ENCODE measurements at places on chromosomes 2 and 18. TPM values are rescaled to one million over a fixed set of nuclear protein-coding genes. Genes with fewer than 3 reads are reported as not detected.

CHST9 gene
- total RNA-seq = 2.4 TPM

- DNase-seq = no peak
These were observed 1752.4 kb upstream of the CELF4 start for GRCh38 chr18:39318008-39318407.

DNA sequence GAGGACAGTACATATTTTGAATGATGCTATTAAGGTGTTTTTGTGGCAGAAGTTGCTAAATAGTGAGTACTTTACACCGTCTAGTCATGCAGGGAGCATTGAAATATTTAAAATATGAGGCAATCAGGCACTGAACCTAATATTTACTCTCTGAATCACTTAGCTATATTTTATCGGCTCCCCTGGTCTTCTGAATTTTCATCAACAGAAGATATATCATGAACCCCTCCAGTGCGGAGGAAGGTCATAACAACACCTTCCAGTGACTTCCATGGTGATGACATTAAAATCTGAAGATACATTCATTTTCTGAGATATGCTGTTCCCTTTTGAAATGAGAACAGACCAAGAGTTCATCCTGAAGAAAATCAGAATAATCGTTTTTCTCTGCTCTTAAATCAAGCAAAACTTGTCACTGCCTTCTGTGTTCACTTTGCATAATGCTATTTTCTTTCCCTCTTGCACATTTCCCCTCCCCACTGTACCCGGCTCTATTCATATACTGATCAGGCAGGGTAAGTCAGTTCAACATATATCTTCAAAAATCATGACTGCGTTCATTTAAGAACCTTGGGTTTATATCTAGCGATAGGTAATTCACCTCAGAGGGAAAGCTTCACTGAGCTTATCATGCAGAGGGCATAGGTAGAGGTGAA lies 729.9 kb upstream of the GYPC start:
- DNase-seq = no peak

ACMSD gene
- not detected for total RNA-seq

IGFBP5 gene
- total RNA-seq = 316 TPM

DNA sequence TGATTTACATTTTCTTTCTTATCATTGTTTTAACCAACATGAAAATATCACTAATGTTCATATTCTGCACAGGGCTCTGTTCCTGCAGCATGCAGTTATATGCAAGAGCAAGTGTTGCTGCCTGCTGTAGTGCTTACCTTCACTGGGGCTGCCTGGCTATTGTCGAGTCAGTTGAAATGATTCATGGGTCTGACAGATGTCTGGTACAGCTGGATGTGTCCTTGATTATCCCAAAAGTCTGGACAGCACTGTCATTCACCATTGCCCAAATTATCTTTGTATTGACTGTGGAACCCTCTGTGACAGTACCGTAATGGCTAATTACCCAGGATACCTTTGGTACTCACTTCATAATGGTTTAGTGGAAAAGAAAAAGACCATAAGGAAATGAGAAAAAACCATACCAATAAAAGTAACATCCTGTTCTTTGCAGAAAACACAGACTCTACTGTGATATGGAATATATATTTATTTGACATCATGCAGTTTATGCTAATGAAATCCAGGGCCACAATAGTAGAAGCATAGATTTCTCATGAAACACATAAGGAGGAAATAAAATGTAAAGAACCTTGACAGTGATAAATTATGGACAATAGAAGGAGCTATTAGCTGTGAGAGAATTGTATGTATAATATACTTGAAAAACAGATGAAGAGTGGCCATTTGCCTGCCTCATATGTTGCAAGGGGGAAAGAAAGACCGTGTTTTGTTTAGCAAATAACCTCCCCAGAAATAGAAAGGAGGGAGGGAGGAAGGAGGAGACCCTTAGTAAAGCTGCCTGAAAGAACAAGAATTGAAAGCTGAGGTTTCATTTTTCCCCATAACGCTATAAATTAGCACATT lies 249.8 kb upstream of the ATP5MC3 start:
- DNase-seq = no peak

DNA sequence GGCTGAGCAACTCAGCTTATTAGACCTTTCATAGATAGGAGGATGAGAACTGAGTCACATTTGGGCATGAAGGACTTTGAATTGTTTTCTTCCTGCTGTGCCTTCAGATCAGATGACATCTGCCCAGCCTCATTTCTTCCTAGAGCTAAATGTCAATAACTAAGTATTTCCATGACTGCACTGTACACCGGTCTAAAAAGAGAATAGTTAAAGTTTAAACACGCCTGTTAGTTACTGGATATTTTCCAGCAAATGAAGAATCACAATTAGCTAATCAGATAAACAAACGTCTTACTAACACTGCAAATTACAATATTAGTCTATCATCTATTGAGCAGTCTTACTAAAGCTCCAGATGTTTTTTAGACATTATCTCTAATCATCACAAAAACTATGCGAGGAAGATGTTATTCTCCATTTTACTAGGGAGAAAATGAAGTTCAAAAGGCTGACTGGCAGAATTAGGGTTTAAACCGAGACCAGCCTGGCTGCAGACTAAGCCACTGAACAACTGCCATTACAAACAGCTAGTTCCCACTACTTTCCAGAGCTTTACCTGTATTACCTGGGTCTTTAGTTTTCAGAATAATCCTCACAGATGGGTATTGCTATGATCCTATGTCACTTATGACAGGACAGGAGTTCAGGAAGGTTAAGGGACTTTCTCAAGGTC lies 69.4 kb upstream of the ZNF397 start:
- DNase-seq = no peak

GRCh38 chr2:71157124-71157793 lies 26.8 kb downstream of the MPHOSPH10 start:
- peak; percentile 76 for DNase-seq

DNA sequence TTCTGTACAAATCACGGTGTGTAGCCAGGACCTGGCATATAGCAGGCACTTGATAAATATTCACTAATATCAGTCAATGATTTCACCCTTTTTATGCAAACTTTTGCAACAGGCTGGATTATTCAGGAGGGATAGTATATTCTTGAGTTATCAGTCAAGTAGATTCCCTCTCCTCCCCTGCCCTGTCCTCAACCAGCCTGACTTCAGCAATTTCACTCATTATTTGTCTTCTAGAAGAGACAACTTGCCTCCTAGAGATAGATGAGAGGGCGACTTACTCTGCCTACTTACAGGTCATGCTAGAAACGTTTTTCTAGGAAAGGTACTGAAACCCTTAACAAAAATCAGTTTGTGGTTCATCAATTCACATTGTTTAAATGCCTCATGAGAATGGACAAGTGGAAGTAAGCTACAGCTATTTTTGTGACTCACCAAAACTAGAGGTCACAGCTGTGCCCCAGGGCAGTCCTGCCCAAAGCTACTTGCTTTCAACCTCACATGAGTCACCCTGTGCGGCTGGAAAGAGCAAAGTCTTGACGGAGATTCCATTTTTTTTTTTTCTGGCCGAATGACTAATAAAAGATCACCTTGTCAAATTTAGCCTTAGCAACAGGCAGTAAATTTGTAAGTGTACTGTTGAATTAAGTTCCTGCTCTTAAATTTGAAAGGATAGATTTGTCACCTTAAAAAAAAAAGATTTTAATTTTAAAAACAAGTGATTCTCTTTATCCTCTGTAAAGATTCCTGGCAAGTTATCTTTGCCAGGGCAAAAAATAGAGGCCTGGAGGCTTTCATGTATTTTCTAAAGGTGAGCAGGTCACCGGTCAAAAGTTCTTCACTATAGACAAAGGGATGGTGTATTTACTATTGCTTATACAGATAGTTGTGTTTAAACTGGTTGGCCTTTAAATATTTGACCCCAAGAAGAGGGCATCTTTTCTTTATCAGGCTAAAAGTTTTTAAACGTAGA lies 109.0 kb upstream of the SLC35G4 start:
- DNase-seq = no peak

GRCh38 chr2:48715042-48715899 lies 40.3 kb downstream of the LHCGR start:
- no peak for DNase-seq

SERPINB10 gene
- total RNA-seq = not detected

- no peak for DNase-seq
These were observed 99.3 kb downstream of the BIN1 start for GRCh38 chr2:127007652-127008051.

CYP26B1 gene
- 12.7 TPM for total RNA-seq

- no peak for DNase-seq
These were observed 36.0 kb upstream of the GALNT5 start for GRCh38 chr2:157221394-157221988.

DNA sequence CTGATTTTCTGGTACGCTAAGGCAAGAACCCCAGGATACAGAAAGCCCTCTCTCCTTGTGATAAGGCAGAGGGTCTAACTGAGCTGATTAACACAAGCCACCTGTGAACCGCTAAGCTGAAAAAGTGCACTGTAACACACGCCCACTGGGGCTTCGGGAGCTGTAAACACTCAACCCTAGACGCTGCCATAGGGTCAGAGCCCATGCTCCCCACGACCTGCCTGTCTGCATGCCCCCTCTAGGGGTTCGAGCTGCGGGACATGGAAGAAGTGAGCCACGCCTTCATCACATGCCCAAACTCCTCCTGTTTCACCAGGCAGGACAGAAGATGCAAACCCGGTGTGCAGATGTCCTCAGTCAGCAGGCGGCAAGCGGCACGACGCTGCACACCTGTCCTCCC lies 173.9 kb upstream of the RAB12 start:
- no peak for DNase-seq

GRCh38 chr2:181778621-181779201 lies 98.4 kb upstream of the NEUROD1 start:
- no peak for DNase-seq

- DNase-seq = no peak
These were observed 17.3 kb upstream of the SCN9A start for GRCh38 chr2:166393008-166393407.

DNA sequence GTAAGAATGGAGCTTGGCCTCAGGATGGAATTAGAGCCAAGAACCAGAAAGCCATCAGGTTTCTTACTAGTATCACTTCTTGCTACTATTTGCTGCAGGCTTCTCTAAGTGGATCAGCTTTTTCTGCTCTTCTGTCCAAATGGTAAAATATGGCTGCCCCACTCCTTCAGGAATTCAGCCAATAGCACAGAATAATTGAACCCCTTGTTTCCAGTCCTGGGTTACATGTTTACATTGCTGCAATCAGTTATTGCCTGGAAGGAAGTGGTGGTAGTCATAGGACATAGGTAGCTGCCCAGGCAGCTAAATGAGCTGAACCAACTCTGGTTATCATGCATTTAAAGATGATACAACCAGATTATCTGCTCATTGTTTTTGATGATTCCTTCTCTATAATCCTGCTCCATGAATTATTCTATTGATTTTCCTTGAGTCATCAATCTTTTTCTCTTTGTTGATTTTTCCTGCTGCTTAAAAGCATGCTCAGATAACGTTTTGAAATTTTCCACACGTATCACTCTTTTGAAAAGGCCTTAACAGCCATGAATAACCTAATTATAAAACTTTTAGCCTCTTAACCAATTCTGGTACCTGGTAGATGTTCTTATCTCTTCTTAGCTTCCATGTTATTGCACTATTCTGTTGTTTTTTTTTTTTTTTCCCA lies 12.6 kb downstream of the AGPS start:
- DNase-seq = no peak

IMPA2 gene
- 15.8 TPM for total RNA-seq

SP140 gene
- total RNA-seq = 4.4 TPM

GRCh38 chr2:101267671-101268656 lies 15.3 kb downstream of the CNOT11 start:
- no peak for DNase-seq

- no peak for DNase-seq
These were observed 12.6 kb downstream of the DRC1 start for GRCh38 chr2:26414311-26414710.

SCYGR5 gene
- total RNA-seq = not detected

FAM124B gene
- total RNA-seq = 6.3 TPM

- DNase-seq = peak; percentile 84
These were observed 2.4 kb downstream of the CTIF start for GRCh38 chr18:48541026-48541746.

LGALSL gene
- total RNA-seq = 18.6 TPM

- DNase-seq = no peak
These were observed 213.9 kb downstream of the ANAPC1 start for GRCh38 chr2:111669928-111670695.

Data from sciatic nerve (tissue), 2 donors.